ENCODE measurements at places on chromosomes 2 and 18.

DNA sequence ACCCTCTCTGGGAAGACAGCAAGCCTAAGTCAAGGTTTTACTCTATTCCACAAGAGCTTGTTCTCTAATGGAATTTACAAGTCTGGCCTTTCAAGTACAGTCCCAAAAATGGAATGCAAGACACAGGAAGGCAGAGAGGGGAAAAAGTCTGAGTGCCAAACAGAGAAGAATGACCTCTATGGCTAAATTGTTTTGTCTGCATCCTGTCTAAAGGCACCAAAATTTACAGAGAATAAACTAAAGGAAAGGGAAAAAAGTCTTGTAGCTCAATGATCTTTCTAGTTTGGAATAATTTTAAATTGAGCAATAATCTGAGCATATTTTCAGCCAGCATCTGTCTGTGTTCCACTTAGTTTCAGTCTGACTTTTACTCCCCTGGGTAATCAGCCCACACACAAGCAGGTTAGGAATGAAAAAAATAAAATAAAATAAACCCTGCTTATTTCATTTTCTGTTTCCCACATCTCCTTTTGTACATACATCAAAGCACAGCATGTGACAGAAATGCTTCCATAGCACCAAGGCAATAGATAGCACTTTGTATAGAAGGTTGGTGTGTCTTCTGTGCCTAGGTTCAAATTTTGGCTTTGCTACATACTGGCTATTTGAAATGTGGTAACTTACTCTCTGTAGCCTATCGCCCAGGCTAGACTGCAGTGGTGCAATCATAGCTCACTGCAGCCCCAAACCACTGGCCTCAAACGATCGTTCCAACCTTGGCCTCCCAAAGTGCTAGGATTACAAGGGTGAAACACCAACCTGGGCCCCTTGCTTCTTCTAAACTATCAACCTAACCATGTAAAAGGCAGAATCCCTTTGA is 105.1 kb downstream of the SLC8A1 start:
- DNase-seq: no peak

DNA sequence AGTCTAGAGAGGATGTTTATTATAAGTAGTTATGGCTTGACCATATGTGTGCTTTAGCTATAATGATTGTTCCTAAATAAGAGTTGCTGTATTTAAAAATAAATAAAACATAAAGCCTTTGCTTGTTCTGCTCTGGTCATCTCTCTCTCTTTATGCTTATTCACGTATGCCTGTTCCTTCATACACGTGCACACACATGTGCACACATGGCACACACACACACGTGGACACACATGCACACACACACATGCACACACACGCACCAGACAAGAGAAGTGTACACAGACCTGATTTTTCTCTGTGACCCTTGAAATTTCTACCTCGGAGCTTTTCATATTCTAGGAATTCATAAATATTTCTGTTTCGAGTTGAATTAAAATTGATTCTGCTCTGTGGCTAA is 658.2 kb upstream of the SALL3 start:
- DNase-seq: no peak

GRCh38 chr2:120347396-120348060 is 1.6 kb downstream of the INHBB start:
- DNase-seq: no peak

DNA sequence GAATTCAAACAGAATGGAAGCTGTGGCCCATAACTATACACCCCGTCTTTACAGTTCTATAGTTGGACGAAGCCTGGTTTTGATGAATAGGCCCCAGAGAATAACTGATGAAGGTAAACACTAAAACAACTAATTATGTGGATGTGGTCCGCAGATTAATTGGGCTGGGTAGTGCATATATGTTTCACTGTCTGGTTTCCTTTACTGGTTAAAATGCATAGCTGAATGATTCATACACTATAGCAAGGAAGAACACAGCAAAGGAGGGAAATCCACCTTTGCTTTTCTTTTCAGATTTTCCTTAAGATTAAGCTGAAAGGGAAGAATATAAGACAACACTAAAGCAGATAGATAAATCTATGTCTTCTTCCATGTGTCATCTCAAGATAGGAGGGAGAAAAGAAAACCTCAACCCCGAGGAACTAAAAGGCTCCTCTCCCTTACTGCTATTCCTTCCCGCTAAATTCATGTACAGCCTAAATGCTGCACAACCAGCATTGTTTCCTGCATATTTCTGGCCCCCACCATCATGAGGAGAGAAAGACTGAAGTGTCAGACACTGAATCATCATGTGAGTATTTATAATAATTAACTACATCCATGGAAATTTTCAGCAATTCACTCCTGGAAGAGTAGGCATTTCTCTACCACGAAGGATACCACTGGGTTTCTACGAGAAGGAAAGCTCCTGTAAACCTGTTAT is 297.1 kb upstream of the CCDC68 start:
- no peak for DNase-seq

- no peak for DNase-seq
Observed at GRCh38 chr2:10883801-10884478, 27.8 kb upstream of the KCNF1 start.

- DNase-seq: no peak
Observed at GRCh38 chr2:112182581-112183034, 44.4 kb downstream of the FBLN7 start.

DNA sequence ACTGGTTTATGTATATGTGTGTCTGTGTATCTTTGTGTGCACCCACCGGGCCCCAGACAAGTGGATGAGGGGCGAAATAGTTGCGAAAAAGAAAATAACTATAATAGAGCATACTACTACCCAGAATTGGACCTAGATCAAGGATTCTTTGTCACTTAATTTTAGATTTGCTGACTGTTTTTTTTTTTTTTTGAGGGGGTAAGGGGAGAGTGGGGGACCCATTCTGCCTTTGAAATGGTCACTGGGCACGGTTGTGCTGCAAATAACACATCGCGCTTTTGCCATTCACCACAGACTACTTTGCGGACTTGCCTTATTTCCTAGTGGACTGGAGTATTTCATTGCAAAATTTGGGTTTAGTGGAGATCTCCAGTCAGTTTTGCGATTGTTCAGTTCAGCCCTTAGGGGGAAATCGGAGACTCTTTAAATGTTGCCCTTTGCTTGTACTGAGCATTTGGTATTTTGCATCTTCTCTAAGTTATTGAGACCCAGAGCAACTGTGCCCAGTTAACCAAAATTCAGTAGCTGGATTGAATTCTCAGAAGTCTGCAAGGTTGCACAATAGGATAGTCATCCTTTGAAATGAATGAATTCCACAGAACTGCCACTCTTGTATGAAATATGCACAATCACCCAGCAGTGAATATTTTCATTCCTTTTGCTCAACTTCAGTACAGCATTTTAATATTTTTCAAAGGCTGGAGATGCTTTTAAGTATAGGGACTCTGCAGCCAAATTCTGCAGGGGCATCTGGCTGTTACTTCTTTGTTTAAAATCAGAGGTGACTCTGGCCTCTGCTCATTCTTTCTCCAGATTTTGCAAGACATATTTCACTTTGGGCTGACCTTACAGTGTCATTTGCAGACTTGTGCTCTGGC is 2.9 kb downstream of the TRIB2 start:
- DNase-seq: peak; percentile 42

GRCh38 chr2:239715606-239716005 is 309.5 kb downstream of the NDUFA10 start:
- DNase-seq: peak; percentile 39

DNA sequence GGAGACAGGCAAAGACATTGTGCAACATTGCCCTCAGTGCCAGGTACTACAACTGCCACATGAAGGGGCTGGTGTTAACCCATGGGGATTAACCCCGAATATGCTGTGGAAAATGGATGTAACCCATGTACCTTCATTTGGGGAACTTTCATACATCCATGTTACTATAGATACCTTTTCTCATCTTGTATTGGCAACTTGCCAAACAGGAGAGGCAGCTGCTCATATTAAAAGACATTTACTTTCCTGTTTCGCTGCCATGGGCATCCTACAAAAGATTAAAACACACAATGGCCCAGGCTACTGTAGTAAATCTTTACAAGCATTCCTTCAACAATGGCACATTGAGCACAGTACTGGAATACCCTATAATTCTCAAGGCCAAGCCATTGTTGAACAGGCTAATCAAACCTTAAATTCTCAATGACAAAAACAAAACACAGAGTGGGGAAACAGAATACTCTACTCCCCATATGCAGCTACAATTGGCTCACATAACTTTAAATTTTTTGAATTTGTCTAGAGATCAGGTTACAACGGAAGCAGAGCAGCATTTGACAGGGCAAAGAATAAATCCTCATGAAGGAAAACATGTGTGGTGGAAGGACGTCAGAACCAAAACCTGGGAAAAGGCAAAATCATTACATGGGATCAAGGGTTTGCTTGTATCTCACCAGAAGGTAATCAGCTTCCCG is 1723.5 kb upstream of the LRRTM1 start:
- DNase-seq: no peak

DNA sequence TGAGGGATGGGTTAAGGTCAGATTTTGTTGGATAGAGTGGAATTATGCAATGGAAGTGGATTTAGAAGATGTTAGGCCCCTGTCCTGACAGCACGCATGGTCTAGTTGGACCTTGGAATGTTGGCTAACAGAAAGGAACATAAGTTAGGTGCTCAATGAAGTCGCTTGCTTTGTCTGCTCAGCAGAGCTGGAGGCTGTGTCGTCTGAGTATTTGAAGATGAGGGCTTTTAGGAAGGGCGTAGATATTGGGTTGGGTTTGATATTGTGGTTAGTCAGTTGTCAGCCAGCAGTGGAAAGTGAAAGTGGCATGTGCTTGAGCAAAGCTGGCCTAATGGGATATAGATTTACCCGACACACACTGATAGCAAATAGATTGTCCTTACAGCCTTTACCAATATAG is 239.3 kb downstream of the PRKCE start:
- no peak for DNase-seq
